Esophagus squamous epithelium (tissue), 5 donors: ENCODE measurements at places on chromosomes 3 and 15. TPM values are rescaled to one million over a fixed set of nuclear protein-coding genes. Genes with fewer than 3 reads are reported as not detected.

- peak; percentile 94 for DNase-seq
- peak within 1 kb of the TSS; percentile 99 for H3K4me3 ChIP-seq
- peaks cover 77% of the 10 kb centered on the region for H3K4me1 ChIP-seq
- H3K27me3 ChIP-seq, result no peaks in the 10 kb centered on the region
- peak within 1 kb of the TSS; percentile 96 for H3K27ac ChIP-seq
These were observed at the start of gene AP2M1 for GRCh38 chr3:184174646-184175492. Gene AP2M1 (plus strand): TSS chr3:184174855. CDS start chr3:184176994, 2,139 bp downstream.

GRCh38 chr3:176988795-176989194 lies 208.5 kb downstream of the TBL1XR1 start:
- H3K27ac ChIP-seq, result no peak overlapping the region
- DNase-seq, result no peak
- H3K4me1 ChIP-seq, result no peaks in the 10 kb centered on the region
- H3K27me3 ChIP-seq, result no peaks in the 10 kb centered on the region

GRCh38 chr15:50059203-50059772 lies 59.7 kb downstream of the ATP8B4 start:
- no peaks in the 10 kb centered on the region for H3K4me1 ChIP-seq
- no peak overlapping the region for H3K27ac ChIP-seq
- no peak for DNase-seq
- H3K36me3 ChIP-seq, result no peaks in the 10 kb centered on the region
- H3K4me3 ChIP-seq, result no peak overlapping the region

DNA sequence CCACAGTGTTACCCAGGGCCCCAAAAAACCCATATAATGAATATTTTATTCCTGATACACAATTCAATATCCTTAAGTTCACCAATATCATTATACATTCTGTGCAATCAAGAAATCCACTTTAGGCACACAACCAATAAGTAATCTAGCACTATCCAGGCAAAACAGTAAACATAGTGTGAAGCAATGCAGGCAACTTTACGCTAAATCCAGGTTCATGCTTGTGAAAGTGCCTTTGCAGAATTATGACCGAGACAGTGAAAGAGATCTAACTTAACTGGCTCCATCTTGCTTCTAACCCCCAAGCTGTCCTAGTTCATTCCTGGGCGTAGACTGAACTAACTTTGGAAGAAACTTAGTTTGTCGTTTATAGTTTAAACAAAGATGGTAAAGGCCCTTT lies 34.2 kb upstream of the INO80 start:
- no peak overlapping the region for H3K27ac ChIP-seq
- DNase-seq, result no peak
- H3K4me3 ChIP-seq, result no peak overlapping the region
- H3K36me3 ChIP-seq, result no peaks in the 10 kb centered on the region

GRCh38 chr15:40799523-40799922 lies 7.4 kb upstream of the ZFYVE19 start:
- no peak for DNase-seq
- H3K27me3 ChIP-seq, result no peaks in the 10 kb centered on the region
- H3K4me1 ChIP-seq, result peaks cover 78% of the 10 kb centered on the region
- H3K36me3 ChIP-seq, result no peaks in the 10 kb centered on the region

GRCh38 chr3:187125319-187126031 lies 13.8 kb downstream of the RPL39L start:
- H3K4me3 ChIP-seq, result no peak overlapping the region
- no peak overlapping the region for H3K27ac ChIP-seq
- H3K4me1 ChIP-seq, result no peaks in the 10 kb centered on the region
- H3K27me3 ChIP-seq, result no peaks in the 10 kb centered on the region
- no peaks in the 10 kb centered on the region for H3K36me3 ChIP-seq
- DNase-seq, result no peak

DNA sequence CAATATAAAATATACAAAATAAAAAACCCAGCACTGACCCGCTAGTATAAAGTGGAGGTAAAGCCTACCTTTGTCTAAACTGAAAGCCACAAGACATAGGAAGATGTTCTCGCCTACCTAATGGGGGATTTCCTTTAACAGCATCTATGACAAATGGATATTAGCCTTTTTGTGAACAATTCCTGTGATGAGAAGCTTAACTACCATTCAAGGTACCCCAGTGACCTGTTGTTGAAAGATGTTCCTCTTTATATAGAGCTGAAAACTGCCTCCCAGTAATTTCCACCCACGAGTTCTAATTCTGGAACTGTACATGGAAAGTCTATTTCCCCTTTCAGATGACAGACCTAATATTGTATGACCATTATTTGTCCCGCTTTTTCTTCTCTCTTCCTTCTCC lies 109.8 kb upstream of the RASGRP1 start:
- H3K27me3 ChIP-seq, result no peaks in the 10 kb centered on the region
- no peak for DNase-seq
- no peaks in the 10 kb centered on the region for H3K36me3 ChIP-seq
- peaks cover 16% of the 10 kb centered on the region for H3K4me1 ChIP-seq
- H3K4me3 ChIP-seq, result no peak overlapping the region

- no peaks in the 10 kb centered on the region for H3K4me1 ChIP-seq
- DNase-seq, result no peak
- H3K36me3 ChIP-seq, result no peaks in the 10 kb centered on the region
- no peak overlapping the region for H3K27ac ChIP-seq
- H3K4me3 ChIP-seq, result no peak overlapping the region
- H3K27me3 ChIP-seq, result no peaks in the 10 kb centered on the region
These were observed 4.1 kb upstream of the COX17 start for GRCh38 chr3:119681279-119681678.

DNA sequence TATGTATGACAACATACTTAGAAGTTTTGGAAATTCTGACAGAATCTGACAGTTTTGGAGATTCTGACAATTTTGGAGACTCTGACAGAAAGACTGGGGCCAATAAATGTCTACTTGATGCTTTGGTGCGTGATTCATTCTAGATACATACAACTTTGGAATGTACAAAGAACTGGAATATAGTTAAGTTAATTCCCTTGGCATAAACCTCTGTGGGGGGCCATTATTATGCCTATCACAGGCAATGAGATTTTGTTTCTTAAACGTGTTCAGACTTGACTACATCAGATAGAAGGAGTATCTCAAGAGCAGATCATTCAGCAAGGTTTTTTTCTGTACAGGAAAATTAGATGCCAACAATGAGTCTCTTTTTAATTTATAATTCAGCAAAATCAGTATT lies 617.6 kb upstream of the ZNF717 start:
- no peak overlapping the region for H3K4me3 ChIP-seq
- no peak overlapping the region for H3K27ac ChIP-seq
- no peak for DNase-seq
- no peaks in the 10 kb centered on the region for H3K27me3 ChIP-seq
- H3K4me1 ChIP-seq, result no peaks in the 10 kb centered on the region
- no peaks in the 10 kb centered on the region for H3K36me3 ChIP-seq

DNA sequence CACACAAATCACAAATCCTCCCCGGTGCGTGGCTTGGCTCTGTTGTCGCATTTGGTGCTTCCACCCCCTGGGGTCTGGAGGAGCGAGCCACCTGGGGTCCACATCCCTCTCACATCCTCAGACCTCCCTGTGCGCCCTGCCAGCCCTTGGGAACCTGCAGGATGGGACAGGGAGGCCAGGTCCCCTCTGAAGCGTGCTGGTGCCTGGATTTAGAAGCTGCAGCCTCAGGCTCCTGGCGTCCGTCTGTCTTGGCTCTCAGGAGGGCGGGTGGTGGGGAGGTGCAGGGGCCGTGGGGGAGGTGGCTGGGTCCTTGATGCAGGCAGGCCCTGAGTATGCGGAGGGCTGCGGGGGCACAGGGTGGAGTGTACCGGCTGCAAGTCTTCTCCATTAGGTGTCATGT lies 38.4 kb downstream of the RGMA start:
- H3K4me1 ChIP-seq, result peaks cover 79% of the 10 kb centered on the region
- H3K27ac ChIP-seq, result peak overlapping the region; percentile 73
- H3K36me3 ChIP-seq, result peaks cover 98% of the 10 kb centered on the region
- H3K4me3 ChIP-seq, result no peak overlapping the region
- no peak for DNase-seq

WDR48 gene
- total RNA-seq, result 14.5 TPM

CTXND1 gene
- not detected for total RNA-seq

DNA sequence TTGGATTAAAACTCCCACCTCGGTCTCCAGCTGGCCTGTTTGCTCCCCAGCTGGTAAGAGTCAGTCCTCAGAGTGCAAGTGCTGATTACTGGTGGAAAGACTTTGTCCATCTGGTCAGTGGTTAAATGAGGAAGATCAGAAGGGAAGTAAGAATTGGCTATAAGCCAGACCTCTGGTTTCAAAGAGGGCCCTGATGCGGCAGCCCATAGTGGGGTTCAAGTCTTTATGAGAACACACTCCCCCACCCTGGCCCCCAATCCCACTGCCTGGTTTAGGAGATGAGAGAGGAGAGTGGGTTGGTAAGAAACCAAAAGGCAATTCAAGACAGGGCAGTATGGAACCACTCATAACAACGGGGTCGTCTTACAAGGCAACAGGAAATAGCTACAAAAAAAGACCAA lies 65.0 kb downstream of the FRMD4B start:
- no peak for DNase-seq
- no peaks in the 10 kb centered on the region for H3K36me3 ChIP-seq
- H3K4me1 ChIP-seq, result no peaks in the 10 kb centered on the region
- H3K27ac ChIP-seq, result no peak overlapping the region
- H3K27me3 ChIP-seq, result no peaks in the 10 kb centered on the region

- H3K4me3 ChIP-seq, result no peak overlapping the region
- H3K4me1 ChIP-seq, result peaks cover 15% of the 10 kb centered on the region
- no peak for DNase-seq
- no peaks in the 10 kb centered on the region for H3K36me3 ChIP-seq
- H3K27ac ChIP-seq, result no peak overlapping the region
These were observed 353.9 kb upstream of the TPRG1 start for GRCh38 chr3:188817935-188818269.

GRCh38 chr3:121477589-121477988 lies 68.2 kb downstream of the POLQ start:
- no peak for DNase-seq
- no peak overlapping the region for H3K4me3 ChIP-seq
- H3K36me3 ChIP-seq, result no peaks in the 10 kb centered on the region
- no peak overlapping the region for H3K27ac ChIP-seq
- H3K4me1 ChIP-seq, result peaks cover 6% of the 10 kb centered on the region

DNA sequence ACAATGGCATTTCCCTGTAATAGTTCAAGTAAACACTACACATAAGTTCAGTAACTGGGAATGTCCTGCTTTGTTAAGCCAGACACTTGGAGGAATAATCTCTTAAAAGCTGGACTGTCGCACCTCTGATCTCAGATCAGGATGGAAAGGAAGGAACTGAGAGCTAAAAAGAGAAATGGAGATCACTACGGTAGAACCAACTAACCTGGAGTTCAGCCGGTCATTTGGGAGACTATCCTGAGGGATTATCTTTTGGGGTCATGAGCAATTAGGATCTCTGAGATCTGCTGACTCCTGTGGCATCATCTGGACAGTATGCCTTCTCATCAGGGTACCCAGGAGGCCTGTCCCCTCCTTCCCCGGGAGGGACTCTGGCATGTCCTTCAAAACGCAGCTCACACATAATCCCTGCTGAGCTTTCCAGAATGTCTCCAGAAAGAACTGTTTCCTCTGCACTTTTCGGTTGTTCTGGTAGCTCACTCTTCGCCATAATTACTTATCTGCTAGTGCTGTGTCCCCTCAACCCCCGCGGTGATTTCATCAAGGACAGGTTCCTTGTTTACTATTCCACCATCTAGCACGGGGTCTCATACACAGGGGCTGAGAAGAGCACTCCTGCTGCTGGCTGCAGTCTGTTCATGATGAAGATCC lies 115.6 kb downstream of the SENP2 start:
- no peak overlapping the region for H3K4me3 ChIP-seq
- no peaks in the 10 kb centered on the region for H3K27me3 ChIP-seq
- H3K4me1 ChIP-seq, result peaks cover 7% of the 10 kb centered on the region
- no peak overlapping the region for H3K27ac ChIP-seq

- no peaks in the 10 kb centered on the region for H3K36me3 ChIP-seq
- H3K27me3 ChIP-seq, result no peaks in the 10 kb centered on the region
- no peak for DNase-seq
- H3K4me1 ChIP-seq, result peaks cover 34% of the 10 kb centered on the region
- H3K4me3 ChIP-seq, result no peak overlapping the region
These were observed 115.4 kb upstream of the GALNT15 start for GRCh38 chr3:16059081-16059537.

GRCh38 chr3:188007897-188008296 lies 146.1 kb upstream of the LPP start:
- H3K4me1 ChIP-seq, result no peaks in the 10 kb centered on the region
- H3K4me3 ChIP-seq, result no peak overlapping the region
- H3K27me3 ChIP-seq, result no peaks in the 10 kb centered on the region
- no peak overlapping the region for H3K27ac ChIP-seq
- DNase-seq, result no peak

- H3K36me3 ChIP-seq, result no peaks in the 10 kb centered on the region
- no peaks in the 10 kb centered on the region for H3K4me1 ChIP-seq
- no peak for DNase-seq
- no peaks in the 10 kb centered on the region for H3K27me3 ChIP-seq
These were observed 164.6 kb upstream of the HES1 start for GRCh38 chr3:193971261-193971751.

KLHL25 gene
- total RNA-seq, result 3.1 TPM

DNA sequence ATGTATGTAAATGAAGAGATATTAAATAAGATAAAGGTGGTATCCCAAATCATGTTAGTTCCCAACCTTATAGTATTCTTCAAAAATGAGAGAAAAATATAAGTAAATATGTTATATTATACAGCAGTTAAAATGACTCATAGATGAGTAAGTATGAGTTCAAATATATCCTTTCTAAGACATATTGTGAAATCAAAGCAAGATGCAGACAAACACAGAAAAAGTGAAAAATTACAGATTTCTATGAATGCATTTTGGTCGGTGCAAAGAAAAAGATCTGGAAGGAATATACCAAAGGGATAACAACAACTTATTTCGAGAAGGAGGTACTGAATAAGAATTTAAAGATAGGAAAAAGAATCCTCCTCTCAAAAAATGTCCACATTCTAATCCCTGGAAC lies 181.2 kb upstream of the TTC14 start:
- no peaks in the 10 kb centered on the region for H3K36me3 ChIP-seq
- H3K4me1 ChIP-seq, result no peaks in the 10 kb centered on the region
- no peak overlapping the region for H3K4me3 ChIP-seq
- H3K27ac ChIP-seq, result no peak overlapping the region
- no peak for DNase-seq
- H3K27me3 ChIP-seq, result no peaks in the 10 kb centered on the region

- no peak overlapping the region for H3K4me3 ChIP-seq
- H3K27ac ChIP-seq, result no peak overlapping the region
- DNase-seq, result no peak
- H3K4me1 ChIP-seq, result peaks cover under 1% of the 10 kb centered on the region
- no peaks in the 10 kb centered on the region for H3K36me3 ChIP-seq
These were observed 57.1 kb downstream of the CAPN7 start for GRCh38 chr3:15263120-15263519.

RLBP1 gene
- not detected for total RNA-seq

GRCh38 chr3:186821429-186822387 lies 15.4 kb upstream of the RFC4 start:
- DNase-seq, result no peak
- H3K4me1 ChIP-seq, result peaks cover 6% of the 10 kb centered on the region
- H3K27ac ChIP-seq, result no peak overlapping the region
- no peaks in the 10 kb centered on the region for H3K36me3 ChIP-seq
